ENCODE measurements at places on chromosomes 4 and X.
A peak's percentile ranks its signal among the peaks of the same experiment; 100 is the strongest.

GRCh38 chrX:78946178-78946931 lies 1.2 kb downstream of the P2RY10 start:
- no peak for DNase-seq

DNA sequence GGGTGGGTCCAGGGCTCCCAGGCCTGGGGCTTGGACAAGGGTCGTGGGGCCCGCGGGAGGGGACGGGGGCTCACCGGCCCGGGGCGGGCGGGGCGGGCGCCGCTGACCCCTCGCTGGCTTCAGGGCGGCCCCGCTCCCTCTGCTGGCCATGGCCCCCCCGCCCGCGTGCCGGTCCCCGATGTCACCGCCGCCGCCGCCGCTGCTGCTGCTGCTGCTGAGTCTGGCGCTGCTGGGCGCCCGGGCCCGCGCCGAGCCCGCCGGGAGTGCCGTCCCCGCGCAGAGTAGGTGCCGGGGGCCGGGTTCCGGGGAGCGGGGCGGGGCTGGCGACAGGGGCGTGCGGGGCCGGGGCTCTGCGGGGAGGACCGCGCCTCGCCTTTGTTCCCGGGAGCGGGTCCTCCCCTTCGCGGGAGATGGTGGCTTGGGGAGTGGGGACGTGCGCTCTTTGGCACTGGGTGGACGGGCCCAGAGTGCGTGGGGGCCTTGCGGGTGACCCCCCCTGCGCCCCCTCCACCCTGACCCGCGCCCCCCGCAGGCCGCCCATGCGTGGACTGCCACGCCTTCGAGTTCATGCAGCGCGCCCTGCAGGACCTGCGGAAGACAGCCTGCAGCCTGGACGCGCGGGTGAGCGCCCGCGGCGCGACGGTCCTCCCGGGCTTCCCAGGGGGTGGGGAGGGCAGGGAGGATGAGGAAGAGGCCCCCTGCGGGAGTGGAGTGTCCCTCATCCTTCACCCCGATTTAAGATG lies 16.8 kb upstream of the NAT8L start:
- no peak for DNase-seq

DNA sequence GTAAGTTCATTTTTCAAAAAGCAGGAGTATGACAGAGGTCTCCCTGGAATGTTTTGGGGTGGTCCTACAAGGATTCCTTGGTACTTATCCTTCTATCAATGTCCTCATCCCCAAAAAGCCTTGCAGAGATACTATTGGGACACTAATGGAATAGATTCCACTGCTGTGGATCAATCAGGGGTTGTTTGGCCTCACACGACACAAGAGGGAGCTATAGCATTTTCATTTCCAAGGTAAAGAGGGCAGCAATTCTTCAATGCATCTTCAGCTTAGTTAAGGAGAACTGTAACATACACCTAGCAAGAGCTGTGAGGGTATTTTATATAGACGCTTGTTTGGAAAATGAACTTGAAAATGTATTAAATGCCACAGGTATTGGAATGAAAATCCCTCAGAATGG lies 50.9 kb downstream of the USP26 start:
- DNase-seq = no peak

DNA sequence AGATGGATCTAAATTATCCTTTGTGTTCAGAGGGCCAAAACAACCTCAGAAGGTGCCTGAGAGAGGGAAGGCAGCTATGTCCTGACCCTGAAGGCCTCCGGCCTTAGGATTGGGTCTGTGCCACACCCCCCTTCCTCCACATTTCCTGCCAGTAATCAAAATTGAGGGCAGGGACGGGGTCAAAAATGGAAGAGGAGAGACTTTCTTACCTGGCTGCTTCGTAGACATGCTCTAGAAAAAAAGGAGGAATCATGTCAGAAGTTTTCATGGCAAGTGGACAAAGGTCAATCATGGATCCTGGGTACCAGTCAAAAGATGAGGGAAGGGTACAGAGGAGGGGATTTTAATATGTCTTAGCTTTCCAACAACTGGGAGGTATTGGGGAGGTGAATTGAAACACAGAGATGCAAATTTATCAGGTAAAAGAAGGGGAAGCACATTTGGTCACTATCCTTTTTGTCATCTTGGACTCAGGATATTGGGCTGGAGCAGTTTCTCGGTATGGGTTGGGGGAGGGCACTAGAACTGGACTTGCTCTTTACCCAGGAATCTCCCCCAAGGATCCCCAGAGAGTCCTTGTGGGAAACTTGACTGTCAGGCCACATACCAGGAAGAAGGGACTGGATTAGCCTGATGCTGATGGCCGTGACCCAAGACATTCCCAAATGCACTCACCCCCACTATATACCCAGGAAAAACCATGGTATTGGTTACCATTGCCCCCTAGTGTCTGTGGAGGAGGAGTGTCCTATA lies 17.1 kb downstream of the VSIG4 start:
- no peak for DNase-seq

DNA sequence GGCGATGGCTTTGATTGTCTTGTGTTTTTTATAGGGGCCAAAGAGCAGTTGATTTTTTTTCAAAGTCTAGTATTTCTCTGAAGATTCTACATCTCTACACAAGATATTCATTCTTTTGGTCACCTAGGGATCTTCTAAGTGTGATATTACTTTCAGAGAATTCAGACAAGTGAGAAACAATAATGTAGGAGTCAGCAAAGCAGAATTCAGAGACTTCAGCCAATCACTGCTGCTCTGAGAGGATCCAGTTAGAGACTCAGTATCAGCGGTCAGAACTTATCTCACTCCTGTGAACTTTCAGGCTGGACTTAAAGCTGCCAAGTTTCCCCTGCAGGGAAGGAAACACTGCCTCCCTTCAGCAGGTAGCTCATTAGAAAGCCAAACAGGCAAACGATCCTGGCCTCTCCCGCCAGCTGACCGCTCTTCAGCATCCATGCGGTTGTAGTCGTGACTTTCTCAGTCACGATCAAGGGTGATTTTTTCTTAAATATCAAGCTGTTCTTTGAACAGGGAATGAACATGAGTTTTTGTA lies 59.2 kb downstream of the NSUN7 start:
- no peak for DNase-seq

GRCh38 chrX:130771230-130771629 lies 131.8 kb downstream of the ENOX2 start:
- DNase-seq = no peak

DNA sequence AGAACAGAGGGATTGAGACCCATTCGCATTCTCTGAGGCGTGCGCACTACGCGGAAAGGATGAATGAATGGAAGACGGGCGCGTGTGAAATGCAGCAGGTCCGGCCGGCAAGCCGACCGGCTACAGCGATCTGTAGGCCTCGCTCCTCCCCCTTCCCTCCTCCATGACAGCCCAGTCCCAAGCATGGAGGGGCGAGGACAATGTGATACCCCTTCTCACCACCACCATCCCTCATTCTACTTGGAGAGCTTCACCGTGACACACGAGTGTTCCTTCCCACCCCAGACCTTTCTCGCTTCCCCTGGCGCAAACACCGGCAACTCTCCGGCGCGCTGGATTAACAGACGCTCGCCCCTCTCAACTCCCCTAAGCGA lies 815 bp downstream of the EIF4E start:
- DNase-seq = peak; percentile 35

DNA sequence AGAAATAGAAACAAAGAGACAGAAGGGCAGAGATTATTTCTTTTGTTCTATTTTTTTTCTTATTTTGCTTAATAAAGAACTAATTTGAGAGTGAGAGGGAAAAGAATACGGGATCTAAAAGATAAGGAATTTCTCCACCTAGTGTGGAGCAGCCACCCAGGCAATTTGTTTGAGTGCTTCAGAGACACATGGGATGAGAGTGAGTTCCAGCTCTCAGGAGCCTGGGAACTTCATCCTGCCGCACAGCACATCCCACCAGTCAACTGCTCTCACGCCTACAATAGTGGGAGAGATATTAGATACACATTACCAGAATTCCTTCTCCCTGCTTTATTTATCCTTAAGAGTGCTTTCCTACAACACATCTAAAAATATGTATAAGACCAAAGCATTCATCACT lies 946.4 kb downstream of the PDHA2 start:
- DNase-seq = peak; percentile 6

- DNase-seq = no peak
Measured at GRCh38 chrX:16666541-16666940, 16.6 kb downstream of the S100G start.

GRCh38 chr4:6032249-6033244 lies 14.3 kb upstream of the C4orf50 start:
- DNase-seq = peak; percentile 97

DNA sequence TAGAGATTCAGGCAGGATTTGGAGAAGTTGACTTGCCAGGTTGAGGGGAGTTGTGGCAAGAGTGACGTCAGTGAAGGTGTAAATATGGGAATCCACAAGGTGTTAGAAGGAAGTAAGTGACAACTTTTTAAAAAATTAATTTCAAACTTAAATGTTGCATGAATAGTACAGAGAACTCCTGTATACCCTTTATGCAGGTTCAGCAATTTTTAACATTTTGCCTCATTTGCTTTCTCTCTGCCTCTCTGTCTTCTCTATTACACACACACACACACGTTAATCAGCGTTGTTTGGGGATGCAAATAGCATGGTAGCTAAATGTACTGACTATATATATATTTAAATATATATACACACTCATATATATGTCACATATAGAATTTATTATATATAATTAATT lies 273.7 kb downstream of the SMARCA1 start:
- DNase-seq = no peak

GRCh38 chr4:159024266-159024665 lies 78.6 kb upstream of the RAPGEF2 start:
- no peak for DNase-seq

GRCh38 chr4:154958621-154959358 lies 177.7 kb downstream of the RBM46 start:
- no peak for DNase-seq

- DNase-seq = no peak
Measured at GRCh38 chr4:103268746-103269145, 70.6 kb upstream of the CENPE start.

DNA sequence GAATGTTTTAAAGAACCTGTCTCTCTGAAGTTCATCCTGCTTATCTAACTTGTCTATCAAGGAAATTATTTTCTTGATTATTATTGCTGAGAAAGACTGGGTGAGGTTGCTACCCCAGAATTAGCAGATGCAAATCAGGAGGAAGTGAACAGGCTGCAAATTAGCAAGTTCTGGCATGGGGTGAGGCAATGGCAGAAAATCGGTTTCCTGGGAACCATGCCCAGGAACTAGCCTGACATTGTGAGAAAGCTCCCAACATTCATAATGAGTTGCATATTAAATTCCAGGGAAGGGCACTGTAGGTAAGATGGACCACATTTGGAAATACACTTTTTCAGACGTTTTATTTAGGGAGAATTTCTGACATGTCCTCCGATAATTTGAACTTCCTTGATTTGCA lies 11.6 kb downstream of the ARSF start:
- DNase-seq = no peak

- DNase-seq = no peak
Measured at GRCh38 chr4:42048394-42048793, 58.1 kb downstream of the SLC30A9 start.

- no peak for DNase-seq
Measured at GRCh38 chr4:188975271-188975670, 836.0 kb downstream of the TRIML1 start.

DNA sequence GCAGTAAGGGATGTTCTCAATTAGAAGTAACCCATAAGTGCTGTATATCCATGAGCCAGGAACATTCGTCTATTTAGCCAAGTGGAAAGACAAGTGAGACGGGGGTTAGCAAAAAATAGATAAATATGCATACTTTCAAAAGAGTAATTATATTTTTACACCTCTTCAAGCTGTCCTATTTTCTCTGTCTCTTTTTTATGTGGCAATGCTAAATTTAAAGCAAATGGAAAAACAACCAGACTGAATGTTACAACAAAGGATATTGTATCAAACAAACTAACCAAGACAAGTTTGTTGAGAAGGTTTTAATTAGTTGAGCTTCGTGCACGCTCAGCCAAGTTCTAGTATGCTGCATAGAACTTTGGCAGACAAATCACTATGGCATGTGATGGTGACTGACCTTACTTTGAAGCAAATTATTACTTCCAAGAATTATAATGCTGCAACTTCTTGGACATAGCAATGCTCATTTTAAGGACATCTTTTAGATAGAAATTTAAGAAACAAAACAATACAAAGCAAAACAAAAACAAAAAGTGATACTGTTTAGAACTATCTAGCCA lies 61.4 kb upstream of the TMEM150C start:
- no peak for DNase-seq
